NCI-H2081 treated with DMSO at 0.1 percent for 48 hours (cell line): ENCODE measurements at places on chromosomes 12 and 14.
A peak's percentile ranks its signal among the peaks of the same experiment; 100 is the strongest.

DNA sequence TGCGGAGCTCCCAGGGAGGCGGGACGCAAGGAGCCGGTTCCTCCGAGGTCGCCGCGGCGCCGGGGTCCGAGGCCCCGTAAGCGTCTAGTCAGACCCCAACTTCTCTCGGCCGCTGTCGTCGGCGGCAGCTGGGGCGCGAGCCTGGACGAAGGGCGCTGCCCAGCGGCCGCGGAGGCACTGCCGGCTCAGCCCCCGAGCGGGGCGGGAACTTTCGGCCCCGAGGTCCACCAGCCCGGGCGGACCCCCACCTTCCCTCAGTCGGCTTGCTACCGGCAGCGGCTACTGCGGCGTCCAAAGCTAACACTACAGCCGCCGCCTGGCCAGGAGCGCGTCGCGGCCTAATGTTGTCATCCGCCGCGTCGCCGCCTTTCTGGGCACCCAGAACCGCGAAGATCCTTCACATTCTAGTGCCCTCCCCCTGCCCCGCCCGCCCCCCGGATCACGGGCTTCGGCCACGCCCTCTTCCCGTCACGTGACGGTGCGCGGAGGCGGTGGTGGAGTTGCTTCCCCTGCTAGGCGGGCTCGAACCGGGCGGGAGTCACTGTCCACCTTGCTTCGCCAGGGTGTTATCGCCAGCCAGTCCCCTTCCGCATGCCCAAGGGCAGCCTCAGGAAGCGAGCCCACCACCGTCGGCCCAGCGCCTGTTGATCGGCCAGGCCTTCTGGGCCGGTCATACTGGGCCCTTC, at the start of gene OSBPL8:
Gene OSBPL8, minus strand, starts transcription at position 372 of the 686 bp plus-strand sequence. CDS start 72,220 bp downstream, outside the sequence.
- DNase-seq: peak; percentile 55

GRCh38 chr12:3202734-3203446, 125.7 kb downstream of the TSPAN9 start:
- no peak for DNase-seq

- DNase-seq: no peak
Observed at GRCh38 chr12:84480803-84481202, 431.8 kb downstream of the SLC6A15 start.

- DNase-seq: no peak
Observed at GRCh38 chr14:100407376-100408102, 84.4 kb downstream of the SLC25A47 start.

- no peak for DNase-seq
Observed at GRCh38 chr14:88554457-88555286, at the start of gene PTPN21. TSS of gene PTPN21 (minus strand) at chr14:88555007. CDS start at chr14:88550417, 4,590 bp downstream.

DNA sequence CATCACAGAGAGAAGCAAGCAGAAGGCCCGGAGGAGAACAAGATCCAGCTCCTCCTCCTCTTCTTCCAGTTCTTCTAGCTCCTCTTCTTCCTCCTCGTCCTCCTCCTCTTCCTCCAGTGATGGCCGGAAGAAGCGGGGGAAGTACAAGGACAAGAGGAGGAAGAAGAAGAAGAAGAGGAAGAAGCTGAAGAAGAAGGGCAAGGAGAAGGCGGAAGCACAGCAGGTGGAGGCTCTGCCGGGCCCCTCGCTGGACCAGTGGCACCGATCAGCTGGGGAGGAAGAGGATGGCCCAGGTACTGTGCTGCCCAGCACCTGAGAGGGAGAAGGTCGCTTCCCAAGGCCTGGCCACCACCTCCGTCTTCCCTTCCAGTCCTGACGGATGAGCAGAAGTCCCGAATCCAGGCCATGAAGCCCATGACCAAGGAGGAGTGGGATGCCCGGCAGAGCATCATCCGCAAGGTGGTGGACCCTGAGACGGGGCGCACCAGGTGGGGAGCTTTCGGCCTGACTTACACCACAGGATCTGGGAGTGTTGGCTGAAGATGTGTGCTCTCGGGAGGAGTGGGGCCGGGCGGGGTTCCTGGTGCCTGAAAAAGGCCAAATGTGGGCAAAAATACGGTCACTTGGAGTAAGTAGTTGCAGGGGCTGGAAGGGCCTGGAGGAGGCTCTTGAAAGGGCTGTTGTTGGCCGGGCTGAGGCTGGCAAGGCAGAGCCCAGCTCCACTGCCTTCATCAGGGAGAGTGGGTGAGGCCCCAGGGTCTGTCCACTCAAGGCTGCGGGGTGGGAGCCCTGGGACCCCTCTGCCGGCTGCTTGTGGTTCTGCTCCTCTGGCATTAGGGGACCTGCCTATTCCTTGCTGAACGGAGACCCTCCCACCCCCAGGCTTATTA, 1.4 kb downstream of the ARL6IP4 start:
- no peak for DNase-seq

GRCh38 chr12:1793426-1794210, 26.7 kb upstream of the LRTM2 start:
- DNase-seq: no peak

DNA sequence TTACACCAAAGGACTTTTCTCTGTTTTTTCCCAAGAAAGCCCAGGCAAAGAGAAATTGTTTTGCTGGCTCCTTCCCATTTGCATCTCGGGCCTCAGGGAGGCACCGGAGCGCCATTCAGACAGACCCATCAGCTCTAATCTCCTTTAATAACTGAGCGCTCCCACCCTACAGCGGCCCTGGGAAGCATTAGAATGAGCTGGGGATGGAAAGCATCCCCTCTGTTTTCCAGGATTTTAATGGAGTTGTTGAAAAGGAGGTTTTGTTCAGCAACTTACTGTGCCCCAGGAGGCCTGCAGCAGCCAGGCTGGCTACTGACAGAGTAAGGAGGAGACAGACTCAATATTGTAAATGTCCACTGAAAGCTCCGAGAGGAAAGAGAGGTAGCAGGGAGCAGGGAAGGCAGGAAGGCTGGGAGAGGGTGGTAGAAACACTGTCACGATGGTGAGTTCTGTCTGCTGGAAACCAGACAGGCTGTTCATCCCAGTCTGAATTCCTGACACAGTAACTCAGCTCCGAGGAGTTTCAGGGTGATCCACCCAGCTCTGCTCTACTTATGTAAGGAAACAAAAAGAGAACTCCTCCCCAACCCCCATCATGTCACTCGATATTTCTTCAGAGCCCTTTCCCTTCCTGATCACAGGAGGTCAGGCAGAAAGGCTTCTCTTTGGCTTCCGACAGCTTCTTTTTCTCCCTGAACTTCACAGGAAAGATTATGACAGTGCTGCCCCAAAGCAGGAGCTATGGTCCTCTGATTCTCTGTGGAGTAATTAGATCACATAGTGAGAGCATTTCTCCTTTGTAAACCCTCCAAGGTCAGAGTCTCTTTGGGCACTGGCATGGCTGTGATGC, 62.5 kb upstream of the TMEM132D start:
- no peak for DNase-seq

DNA sequence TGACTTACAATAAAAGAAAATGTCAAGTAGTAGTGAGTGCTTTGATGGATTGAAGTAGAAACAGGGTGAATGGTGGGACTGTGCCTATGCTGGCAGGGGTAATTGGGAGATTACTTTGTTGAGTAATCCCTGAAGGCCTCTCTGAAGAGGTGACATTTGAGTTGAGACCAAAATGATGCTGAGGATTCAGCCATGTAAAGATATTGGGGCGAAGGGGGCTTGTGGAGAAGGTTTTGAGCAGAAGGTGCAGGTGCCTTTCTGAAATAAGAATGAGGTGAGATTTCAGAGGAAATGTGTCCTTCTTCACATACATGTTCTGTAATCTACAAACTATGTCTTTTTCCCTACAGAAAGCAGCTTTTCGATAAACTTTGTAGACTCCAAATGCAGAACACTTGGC, 8.0 kb downstream of the GNG2 start:
- DNase-seq: no peak

DNA sequence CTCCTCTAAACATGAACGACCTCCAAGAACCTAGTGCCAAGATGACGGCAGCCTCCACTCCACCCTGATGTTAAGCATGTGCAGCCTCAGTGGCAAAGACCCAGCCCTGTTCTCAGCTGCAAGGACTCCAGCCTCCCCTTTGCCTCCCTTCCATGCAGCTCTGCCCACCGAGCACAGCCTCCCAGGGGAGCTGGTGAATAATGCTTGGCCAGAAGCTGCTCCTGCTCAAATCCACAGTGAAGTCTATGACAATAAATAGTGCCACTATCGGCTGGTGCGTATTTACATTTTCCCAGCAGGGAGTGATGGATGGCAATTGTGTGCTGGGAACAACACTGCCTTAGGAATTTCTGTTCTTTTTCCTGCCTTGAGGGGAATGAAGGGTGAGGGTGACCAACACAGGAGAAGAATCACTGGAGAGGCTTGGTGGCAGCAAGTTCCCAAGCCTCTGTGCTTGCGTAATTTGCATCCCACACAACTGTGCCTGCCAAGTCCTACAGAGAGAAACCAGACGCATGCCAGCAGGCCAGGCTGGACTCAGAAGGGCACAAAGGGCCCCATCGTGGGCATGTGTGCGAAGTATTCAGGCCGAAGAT, 29.9 kb upstream of the TC2N start:
- DNase-seq: no peak

GRCh38 chr12:107510211-107510610, 175.4 kb upstream of the PWP1 start:
- no peak for DNase-seq

DNA sequence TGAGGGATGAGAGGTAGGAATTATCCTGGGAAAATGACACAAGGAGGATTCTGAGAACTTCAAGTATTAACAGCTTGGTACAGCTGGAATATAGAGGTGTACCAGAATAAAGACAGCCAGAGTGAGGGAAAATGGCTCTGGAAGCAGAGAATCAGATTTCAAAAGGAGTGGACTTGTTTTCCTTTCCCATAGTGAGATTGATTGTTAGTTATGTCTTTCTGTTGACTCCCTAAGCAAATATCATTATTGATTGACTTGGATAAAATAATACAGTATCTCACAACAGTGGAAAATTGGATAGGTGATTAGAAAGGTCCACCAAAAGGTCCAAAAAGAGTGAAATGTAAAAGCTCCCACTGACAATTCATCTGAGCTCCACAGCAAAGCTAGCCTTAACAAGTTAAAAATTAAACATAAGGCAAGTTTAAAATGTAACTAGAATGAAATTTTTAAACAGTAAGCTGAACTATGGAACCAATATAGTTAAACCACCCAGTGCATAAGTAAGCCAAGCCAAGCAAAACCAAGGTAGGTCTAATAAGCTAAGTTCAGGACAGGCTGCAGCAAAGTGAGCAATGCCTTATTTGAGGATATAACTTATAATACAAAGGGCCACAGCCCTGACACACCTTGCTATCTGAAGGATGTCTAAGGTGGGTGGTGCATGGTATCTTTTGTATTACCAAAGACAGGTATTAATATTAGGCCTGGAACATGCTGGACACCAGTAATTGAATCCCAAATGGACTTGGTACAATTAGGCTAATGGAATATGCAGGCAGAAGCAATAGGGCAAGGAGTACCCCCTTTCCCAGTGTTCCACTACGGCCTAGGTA, 21.8 kb downstream of the ENTPD5 start:
- DNase-seq: no peak

DNA sequence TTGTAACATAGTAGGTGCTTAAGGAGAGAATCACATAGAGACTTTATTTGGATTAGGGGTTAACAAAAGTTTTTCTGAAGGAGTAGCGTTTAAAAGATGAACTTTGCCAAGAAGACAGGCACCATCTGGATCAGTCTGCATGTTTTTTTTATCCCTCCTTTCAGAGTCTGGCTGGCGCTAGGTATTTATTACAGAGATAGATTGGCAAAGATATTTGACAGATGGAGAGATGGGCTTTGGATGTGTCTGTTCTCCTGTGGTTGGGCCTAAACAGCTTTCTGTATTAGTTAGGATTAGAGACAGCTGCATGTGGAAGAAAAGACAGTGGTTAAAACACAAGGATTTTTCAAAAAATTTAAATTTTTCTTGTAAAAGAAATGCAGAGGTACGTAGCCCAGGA, 133.9 kb downstream of the C12orf75 start:
- no peak for DNase-seq

- DNase-seq: no peak
Observed at GRCh38 chr12:120266180-120266870, 795 bp upstream of the PXN start.

DNA sequence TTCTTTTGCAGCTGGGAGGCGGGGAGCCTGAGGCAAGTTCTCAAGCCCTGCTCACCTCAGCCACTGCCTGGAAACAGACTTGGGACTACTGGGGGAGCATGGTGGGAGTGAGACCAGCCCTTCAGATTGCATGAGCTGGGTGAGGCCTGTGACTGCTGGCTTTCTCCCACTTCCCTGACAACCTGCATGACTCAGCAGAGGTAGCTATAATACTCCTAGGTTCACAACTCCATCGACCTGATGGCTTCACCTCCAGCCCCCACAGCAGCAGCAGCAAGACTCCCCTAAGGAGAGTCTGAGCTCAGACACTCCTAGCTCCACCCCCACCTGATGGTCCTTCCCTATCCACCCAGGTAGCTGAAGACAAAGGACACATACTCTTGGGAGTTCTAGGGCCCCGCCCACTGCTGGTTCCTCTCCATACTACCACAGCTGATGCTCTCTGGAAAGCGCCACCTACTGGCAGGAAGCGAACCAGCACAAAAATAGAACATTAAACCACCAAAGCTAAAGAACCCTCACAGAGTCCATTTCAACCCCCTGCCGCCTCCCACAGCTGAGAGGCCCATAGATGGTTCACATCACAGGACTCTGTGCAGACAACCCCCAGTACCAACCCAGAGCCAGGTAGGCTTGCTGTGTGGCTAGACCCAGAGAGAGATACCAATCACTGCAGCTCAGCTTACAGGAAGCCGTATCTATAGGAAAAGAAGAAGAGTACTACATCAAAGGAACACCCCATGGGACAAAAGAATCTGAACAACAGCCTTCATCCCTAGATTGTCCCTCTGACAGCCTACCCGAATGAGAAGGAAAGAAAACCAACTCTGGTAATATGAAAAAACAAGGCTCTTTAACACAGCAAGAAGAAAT, 68.7 kb downstream of the RPAP3 start:
- no peak for DNase-seq

DNA sequence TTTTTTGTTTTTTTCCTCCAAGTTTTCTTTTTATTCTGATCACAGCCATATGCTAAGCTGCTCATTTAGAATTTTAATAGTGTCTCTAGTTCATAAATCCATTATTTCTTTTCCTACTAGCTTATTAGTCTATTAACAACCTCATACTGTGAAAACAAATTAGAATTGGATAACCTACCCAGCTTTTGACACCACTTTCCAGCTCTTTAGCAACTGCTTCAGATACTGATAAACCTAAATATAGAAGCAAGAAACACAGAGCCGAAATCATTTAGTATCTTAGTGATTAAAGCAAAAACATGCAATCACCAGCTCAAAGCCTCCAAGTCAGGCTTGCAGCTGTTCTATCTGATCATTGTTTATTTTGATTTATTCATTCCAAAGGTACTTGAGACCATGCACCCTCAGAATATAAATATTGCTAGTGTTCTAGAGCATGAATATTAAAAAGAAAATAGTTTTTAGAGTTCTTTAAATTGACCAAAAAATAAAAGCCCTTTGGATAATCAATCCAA, 121.5 kb downstream of the STXBP6 start:
- no peak for DNase-seq

DNA sequence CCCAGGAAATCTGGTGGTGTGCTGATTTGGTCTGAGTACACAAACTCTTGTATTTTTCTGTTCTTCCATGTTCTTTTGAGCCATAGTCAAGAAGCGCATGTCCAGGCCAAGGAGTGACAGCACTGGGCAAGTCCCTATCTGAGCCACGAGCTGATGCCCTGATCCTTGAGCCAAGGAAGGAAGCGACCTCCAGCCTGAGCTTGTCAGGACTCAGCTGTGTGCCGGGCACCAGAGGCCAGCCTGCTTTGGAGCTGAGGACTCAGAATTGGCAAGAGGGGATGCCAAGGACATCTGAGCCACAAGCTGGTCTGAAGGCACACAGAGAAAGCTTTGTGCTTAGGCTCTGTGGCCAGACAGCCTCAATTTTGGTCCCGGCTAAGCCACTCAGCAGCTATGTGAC, 52.6 kb downstream of the GALNT16 start:
- no peak for DNase-seq
